ENCODE measurements at places on chromosomes 11 and 22.

DNA sequence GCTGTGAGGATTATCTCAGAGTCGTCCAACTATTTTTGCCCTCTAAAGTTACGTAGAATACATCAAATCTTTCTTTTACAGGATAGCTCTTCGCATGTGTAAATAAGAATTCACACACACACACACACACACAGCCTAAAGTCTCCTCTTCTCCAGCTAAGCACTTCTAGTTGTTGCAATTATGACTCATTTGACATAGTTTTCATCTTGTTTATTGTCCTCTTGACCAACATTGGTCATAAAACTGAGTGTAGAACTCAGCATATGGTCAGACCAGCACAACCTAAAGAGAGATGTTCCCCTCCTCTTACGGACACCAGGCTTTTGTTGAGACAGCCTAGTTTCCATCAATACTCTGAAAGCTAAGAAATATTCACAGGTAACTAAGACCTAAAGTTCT is 234.2 kb downstream of the BLID start:
- DNase-seq: no peak

GRCh38 chr11:45321669-45322068 is 35.5 kb upstream of the SYT13 start:
- DNase-seq: no peak

GRCh38 chr22:25076336-25076735 is 123.3 kb upstream of the CRYBB3 start:
- no peak for DNase-seq

- peak; percentile 98 for DNase-seq
Observed at GRCh38 chr11:14336507-14337503, 22.2 kb downstream of the RRAS2 start.

DNA sequence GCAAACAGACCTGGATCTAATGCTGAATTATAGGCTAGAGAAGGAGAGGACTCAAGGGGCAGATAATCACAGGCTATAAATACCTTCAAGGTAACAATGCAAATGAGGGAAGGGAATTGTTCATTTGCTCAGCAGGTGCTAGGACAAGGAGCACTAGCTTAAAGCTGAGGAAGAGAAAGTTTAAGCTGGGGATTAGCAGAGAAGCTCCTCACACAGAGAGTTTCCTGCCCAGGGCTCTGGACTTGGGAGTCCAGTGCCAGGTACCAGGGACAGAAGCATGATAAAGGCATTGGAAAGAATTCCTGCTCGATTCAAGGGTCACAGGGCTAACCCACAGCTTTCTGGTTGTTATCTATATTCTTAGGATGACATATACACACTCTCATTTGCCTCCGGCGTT is 509.9 kb downstream of the NTM start:
- DNase-seq: no peak

- no peak for DNase-seq
Observed at GRCh38 chr11:14617241-14618027, 26.2 kb upstream of the PDE3B start.

DNA sequence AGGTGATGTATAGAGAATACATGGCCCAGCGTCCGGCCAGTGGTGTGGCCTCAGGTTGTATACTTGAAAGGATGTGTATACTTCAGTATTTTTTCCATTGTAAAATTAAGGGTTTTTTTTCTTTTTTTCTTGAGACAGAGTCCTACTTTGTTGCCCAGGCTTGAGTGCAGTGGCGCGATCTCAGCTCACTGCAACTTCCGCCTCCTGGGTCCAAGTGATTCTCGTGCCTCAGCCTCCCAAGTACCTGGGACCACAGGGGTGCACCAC is 15.8 kb downstream of the ZBTB16 start:
- DNase-seq: no peak

GRCh38 chr11:69496631-69497220 is 15.3 kb downstream of the LINC01488 start:
- DNase-seq: no peak

GRCh38 chr22:24506802-24507438 is 11.8 kb downstream of the UPB1 start:
- DNase-seq: no peak

DNA sequence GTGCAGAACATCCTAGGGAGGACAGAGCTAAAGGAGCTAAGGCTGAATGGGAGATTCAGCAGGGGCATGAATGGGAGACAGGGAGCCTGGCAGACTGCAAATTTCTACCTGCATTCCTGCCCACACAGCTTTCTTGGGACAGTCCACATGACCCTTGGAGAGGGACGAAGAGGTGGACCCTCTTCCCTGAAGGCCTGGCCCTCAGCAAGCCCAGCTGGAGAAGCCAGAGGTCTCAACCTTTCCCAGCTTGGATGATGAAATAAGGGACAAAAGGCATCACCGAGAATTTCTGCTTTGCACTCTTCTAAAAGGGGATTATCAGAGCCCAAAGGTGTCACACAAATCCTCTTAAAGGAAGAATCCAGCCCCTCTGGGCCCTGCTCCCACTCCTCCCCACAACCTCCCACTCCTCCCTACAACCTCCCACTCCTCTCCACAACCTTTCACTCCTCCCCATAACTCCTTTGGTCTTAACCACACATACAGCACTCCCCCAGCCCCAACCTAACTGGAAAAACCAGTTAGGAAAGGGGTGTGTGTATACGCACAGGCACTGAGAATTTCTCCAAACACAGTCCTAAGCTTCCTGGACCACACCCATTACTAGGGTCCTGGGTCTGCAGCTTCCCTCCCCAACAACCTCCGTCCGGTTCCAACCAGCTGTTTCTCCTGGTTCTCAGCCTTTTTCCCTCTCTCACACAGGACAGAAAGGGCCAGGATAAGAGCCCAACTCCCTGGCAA is 38.4 kb downstream of the RPL27A start:
- no peak for DNase-seq

DNA sequence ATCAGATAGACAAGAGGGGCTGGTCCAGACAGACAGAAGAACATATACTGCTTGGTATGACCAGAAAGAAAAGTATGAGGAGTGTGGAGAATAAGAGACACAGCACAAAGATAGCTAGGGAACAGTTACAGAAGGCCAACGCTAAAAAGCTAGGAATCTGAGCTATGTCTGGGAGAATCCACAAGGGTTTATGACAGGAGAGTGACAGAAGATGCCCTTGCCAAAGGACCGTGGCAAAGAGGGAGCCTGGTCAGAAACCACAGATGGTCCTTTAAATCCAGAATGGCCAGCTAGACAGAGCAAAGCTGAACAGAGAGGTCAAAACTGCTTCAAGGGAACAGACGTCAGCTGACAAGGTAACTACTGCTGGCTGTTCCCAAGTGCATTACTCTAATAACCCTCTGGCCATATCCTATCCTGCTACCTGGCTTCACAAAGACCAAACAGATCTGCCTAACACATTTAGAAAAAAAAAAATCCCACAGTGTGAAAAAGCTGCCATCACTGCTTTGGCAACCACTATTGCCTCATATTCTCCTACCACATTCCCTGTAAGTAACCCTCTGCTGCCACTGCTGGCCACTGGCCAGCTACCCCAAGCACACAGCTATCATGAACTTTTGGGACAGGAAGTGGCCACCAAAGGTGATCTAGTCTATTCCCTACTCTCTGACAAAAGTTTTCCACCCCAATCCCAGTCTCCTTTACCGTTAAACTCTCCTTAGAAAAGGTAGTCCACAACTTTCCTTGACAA is 7.3 kb downstream of the SERGEF start:
- no peak for DNase-seq

DNA sequence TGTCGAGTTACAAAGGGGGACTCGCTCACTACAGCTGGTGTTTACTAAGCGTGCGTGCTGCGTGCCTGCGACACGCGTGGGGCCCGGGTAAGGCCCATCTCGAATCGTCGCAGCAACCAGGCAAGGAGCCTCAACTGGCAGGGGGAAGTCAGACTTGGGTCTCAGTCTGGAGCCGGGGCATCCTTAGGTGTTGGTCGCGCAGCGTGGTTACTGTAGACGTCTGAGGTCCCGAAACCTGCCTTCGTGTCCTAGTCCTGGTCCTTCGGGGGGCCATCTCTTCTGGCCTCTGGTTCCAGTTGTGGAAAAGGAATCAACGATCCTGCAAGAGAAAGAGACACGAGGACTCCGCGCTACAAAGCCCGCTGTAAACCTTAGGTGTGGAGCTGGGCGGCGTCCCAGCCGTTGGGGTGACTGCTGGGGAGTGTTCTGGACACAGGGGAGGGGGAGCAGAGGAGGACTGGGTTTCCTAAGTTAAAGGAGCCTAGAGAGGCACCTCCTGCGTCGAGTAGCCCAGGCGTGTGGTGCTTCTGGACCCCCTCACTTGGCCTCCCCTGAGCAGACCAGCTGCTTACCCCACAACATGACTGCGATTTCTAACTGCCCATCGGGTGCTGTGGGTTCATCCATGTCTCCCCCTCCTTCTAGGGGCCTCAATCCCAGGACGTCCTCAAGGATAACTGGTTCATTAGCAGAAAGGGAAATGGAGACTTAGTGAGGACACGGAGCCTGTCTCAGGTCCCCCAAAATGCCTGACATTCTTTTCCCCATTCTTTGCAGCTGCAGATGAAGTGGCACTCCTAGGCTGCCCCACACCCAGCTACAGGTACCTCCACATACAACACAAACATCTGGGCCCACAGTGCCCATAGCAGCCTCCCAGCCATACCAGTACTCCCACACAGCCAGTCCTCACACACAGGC is 4.9 kb upstream of the WNT11 start:
- DNase-seq: no peak

- no peak for DNase-seq
Observed at GRCh38 chr11:132451942-132452601, 1080.2 kb downstream of the OPCML start.

- no peak for DNase-seq
Observed at GRCh38 chr11:57473285-57473841, 13.0 kb downstream of the RTN4RL2 start.

DNA sequence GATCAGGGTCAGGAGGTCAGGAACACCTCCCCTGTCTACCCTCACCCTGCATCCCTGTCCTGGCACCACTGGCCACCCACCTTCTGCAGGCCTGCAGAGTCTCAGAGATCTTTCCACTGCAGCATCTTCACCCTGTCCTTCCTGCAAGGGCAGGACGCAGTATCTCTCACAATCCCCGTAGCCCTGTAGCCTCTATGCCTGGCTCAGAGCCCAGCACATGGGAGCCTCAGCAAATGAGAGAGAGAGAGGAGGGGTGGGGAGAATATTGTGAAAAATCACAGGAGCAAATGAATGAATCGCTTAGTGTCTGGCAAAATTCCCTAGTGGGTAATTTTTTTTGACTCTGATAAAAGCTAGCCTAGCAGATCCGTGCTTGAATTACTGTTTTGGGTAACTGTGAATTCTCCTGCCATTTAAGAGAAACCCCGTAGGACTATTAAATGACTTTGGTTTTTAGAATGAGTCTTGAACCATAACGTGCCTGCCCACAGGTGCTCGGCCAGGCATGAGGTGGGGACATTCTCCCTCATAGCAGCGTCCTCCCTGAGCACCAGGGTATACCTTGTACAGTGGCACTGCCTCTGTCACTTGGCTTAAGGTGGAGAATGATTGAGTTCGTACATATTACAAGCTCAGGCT is 91.5 kb downstream of the MORC2 start:
- no peak for DNase-seq
